ENCODE measurements at places on chromosomes 6 and 20.

DNA sequence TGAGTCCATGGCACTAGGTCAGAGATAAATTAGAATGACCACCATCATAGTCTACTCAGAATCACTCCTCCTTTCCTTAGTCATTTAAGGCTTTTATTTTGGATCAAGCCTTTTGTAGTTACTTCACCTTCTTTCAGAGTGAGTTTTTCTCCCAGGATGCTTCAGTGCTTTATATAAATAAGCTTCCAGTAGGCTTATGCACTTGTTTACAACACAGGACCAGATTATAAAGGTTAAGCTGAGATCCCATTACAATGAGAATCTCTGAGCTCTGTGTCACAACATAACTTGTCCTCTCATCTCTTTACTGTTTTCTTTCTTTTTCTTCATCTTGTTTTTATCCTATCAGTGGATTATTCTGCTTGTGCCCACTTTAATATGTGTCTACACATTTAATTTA lies 47.9 kb downstream of the CEP57L1 start:
- DNase-seq, result no peak

DNA sequence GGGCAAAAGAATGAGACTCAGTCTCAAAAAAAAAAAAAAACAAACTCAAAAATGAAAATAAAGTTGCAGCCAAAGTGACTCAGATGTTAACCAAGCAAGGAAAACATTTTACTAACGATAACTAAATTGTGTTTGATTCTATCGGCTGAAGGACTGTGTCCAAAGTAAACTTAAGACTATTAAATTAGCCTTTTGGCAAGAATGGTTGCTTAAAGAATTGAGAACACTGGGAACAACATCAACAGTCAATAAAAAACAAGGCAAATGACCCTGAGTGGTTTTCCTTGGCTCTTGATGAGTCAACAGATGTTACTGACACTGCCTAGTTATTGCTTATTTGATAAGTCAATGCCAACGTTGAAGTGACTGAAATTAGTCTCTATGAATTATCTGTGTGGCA lies 36.7 kb downstream of the POU3F2 start:
- no peak for DNase-seq

GRCh38 chr6:29227235-29227634 lies 56.5 kb downstream of the OR2J2 start:
- DNase-seq, result no peak

- DNase-seq, result no peak
These were observed 35.9 kb upstream of the MYLIP start for GRCh38 chr6:16092990-16093389.

- DNase-seq, result no peak
These were observed 91.8 kb upstream of the CNKSR3 start for GRCh38 chr6:154602296-154602695.

- no peak for DNase-seq
These were observed 37.6 kb downstream of the ANKS1A start for GRCh38 chr6:34926655-34927054.

- DNase-seq, result peak; percentile 5
These were observed 215.0 kb upstream of the HSF2 start for GRCh38 chr6:122184401-122184827.

GRCh38 chr20:36304786-36305495 lies 1.2 kb upstream of the DLGAP4 start:
- DNase-seq, result no peak

DNA sequence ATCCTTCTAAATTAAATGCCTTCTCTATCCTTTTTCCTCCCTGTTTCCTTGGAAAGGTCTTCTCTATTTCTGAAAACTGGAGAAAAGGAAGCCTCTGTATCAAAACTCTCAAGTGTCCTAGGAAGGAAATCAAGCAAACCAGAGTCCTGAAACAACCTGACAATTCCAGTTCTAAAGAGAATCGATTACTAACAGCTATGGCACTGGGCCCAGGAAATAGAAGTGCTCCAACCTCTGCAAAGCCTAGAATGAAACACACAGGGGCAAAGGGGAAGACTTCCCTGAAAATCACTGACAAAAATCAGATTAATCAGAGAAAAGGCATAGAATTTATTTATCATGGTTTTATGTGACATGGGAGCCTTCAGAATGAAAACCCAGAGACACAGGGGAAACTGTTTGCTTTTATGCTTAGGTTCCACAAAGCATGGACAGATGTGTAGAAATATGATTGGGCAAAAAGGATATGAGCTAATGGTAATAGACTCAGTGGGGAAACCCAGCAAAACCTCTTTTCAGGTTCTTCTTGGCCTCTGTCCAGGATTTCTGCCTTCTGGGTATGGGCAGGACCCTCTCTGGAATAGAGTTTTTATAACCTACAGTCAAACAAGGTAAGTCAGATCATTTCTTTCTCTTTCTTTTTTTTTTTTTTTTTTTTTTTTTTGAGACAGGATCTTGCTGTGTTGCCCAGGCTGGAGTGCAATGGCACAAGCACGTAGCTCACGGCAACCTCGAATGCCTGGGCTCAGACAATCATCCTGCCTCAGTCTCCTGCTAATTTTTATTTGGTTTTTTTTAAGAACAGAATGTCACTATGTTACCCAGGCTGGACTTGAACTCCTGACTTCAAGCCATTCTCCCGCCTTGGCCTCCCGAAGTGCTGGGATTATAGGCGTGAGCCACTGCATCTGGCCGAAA lies 91.7 kb downstream of the CD24 start:
- no peak for DNase-seq

GRCh38 chr20:54346276-54346675 lies 129.1 kb upstream of the DOK5 start:
- no peak for DNase-seq

DNA sequence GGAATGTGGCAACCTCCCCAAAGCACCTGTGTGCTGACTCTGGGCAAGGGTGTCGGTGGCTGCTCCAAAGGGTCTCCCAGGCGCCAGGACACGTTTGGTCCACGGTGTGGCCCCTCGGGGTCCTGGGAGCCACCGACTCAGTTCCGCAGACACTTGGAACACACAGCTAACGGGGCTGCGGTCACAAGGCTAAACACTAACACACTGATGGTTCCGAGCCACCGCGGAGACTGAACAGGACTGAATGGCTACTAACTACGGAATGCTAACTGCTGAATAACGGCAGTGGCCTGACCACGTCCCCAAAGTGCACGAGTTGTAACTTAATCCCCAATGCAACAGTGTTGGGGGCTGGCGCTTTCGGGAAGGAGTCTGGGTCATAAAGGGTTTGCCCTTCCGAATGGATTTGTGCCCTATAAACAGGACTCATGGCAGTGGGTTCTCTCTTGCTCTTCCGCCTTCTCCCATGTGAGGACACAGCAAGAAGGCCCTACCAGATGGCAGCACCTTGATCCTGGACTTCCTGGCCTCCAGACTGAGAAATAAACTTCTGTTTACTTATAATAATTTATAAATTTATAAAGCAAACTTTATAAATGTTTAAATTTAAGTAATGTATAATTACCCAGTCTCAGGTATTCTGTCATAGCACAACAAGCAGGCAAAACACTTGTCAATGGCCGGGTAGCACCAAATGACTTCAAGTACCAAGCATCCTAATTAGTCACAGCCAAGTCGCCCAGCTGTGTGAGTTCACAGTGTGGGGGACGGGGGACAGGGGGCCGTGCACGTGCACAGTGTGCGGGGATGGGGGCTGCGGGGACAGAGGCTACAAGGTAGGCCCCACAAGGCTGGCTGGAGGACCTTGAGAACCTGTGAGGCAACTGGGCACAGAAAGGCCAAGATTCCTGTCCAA lies 2.3 kb upstream of the EEF1A2 start:
- DNase-seq, result no peak

GRCh38 chr6:149061930-149062329 lies 255.6 kb upstream of the TAB2 start:
- no peak for DNase-seq

DNA sequence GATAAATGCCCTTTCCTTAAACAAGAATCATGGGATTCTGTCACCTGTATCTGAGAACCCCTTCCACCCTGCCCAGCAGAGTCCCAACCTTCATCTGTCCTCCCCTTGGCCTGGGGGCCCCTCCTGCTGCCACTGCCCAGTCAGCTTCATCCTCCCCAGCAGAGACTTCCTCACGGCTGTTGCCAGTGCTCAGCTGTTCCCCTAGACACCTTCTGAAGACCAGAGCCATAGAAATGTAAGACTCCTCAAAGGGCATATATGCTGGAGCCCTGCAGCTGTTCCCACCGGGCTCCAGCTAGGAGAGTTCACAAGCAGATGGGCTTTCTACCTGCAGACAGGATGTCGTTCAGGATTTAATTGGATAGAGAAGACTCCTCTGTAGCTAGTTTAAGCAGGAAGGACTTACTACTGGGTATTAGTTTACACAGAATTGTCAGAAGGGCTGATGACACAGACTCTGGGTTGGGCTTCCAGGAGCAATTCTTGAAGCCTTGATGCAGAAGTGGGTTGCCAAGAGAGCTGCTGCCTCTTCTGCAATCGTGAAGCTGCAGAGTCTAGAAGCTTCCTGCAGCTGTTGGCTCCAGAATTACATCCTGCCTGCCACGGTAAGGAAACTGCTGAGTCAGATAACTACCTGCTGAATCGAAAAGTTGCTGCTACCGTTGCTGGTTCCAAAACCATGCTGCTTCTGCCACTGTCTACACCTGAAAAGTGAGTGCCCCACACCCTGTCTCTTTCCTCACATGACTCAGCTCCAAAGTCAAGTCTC lies 57.1 kb upstream of the MLN start:
- no peak for DNase-seq

- no peak for DNase-seq
These were observed 4.9 kb downstream of the MAPK13 start for GRCh38 chr6:36135053-36135731.

- DNase-seq, result no peak
These were observed 145.3 kb upstream of the STXBP5 start for GRCh38 chr6:147058786-147059385.

- no peak for DNase-seq
These were observed 554.2 kb downstream of the CDH26 start for GRCh38 chr20:60512443-60512842.

Measured in right renal cortex interstitium (tissue), 3 donors.